ENCODE measurements at places on chromosomes 1 and 21.

DNA sequence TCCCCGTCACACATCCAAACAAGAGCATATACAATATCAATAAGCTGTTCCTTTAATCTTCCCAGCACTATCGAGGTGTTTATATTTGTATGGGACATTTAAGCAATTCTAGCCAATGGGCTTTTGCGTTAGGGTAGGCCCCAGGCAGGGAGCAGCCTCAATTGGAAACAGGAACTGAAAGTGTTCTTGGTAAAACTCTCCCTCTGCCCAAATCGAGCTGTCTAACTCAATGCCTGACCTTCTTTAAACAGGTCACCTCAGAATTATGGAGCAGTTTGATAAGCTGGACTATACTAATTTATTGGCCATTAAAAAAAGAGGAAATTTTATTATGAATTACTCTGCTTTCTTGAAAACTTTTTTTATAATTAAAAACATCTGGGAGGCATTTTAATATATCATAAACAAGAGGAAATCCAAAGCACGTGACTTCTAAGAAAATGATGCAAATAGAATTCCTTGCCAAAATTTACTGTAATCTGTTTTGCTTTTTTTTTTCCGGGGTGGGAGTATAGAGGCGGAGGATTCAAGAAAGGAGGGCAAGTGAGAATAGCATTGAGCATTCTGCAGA is 498.1 kb downstream of the LMO4 start:
- no peak for DNase-seq

- no peak for DNase-seq
Observed at GRCh38 chr1:160243767-160244166, 18.6 kb downstream of the DCAF8 start.

GRCh38 chr1:50605186-50605875 is 182.1 kb upstream of the DMRTA2 start:
- DNase-seq = no peak

- DNase-seq = no peak
Observed at GRCh38 chr21:15422783-15423182, 307.0 kb upstream of the USP25 start.

- DNase-seq = no peak
Observed at GRCh38 chr1:244154508-244154871, 103.4 kb downstream of the ZBTB18 start.

DNA sequence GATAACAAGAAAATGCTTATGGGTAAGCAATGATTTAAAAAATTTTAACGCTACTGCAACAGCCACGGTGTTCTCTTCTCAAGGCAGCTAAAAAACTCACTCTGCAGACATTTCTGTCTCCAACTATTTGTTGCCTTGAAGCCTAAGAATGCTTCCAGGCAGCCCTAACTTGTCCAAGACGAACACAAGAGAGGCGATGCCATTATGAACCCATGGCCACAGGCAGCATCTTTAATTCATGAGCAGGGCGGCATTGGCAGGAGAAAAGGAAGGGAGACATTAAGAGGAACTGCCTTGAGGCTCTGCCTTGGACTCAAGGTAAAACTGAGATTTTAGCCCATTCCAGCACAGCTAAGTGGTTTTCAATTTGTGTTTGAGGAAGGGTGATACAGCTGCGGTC is 67.5 kb downstream of the KCND3 start:
- DNase-seq = no peak

DNA sequence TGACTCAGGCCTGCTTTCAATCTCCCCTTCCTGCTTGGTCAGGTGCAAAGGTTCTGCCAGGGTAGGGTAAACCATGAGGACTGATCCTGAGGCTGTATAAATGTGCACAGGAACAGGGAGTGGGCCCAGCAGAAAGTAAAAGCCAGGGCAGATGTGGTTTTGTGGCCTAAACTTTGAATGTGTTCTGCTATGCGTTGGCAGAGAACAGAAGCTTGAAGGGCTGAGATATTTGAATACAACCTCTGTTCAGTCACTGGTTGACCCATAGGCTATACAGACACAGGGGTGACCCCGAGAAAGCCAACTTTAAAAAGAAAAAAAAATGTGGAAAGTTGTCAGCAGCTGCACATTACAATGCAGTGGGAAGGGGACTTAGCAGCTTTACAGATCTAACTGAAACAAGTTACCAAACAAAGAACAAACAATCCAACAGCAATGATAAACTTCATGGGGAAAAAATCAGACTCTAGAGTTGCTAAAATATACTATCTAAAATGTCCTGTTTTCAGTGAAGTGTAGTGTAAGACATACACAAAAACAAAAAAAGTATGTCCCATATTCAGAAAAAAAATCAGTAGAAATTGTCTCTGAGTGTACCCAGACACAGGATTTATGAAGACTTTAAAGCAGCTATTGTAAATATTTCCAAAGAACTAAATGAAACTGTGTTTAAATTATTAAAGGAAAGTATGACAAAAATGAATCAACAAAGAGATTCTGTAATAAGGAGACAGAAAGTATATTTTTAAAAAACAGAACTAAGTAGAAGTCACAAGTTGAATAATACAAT is 216.1 kb downstream of the RPS6KC1 start:
- no peak for DNase-seq

- no peak for DNase-seq
Observed at GRCh38 chr1:17762313-17762712, 7.2 kb downstream of the ACTL8 start.

DNA sequence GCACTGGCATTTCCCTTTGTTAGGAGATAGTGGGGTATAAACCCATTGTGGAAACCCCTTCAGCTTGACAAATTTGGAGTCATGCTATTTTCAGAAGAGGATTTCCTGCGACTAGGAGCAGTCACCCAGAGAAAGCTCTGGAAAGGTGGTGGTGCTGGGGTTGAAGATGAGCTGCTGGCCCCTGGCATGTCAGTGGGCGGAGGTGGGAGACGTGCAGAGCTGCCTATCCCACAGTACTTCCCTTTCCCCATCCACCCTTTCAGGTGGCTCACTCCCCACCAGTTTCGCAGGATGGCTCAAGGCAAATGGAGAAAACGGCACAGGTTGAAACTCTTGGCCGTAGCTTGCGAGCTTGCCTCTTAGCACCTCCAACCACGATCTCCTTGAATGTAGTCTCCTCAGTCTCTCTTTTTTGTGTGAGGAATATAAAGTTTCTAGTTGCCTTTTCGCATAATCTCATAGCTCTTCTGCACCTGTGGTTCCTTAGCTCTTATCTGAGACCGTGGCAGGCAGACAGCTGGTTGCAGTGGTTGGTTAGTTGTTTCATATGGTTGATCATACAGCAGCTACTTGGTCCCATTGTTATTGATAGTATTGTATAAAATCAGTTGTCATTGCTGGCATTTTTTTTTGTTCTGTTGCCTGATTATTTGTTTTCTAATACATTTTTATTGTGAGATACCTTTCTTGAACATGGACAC is 48.2 kb downstream of the ADARB1 start:
- no peak for DNase-seq

DNA sequence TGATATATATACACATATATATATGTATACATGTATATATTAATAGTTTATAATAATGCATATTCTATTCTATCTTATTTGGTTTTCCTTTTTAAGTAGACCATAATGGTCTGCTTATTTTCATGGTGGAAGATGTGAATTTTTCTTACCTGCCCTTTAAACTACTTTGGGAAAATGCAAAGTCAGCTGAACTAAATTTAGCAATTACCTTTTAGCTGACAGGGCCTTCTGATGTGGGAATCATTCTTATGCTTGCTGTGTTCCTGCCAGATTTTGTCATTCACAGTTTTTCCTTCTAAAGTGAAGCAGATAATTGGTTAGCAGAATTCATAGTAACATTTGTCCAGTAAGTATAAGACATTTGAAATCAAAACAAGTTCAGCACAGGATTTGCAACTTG is 63.2 kb upstream of the SAMSN1 start:
- DNase-seq = no peak

DNA sequence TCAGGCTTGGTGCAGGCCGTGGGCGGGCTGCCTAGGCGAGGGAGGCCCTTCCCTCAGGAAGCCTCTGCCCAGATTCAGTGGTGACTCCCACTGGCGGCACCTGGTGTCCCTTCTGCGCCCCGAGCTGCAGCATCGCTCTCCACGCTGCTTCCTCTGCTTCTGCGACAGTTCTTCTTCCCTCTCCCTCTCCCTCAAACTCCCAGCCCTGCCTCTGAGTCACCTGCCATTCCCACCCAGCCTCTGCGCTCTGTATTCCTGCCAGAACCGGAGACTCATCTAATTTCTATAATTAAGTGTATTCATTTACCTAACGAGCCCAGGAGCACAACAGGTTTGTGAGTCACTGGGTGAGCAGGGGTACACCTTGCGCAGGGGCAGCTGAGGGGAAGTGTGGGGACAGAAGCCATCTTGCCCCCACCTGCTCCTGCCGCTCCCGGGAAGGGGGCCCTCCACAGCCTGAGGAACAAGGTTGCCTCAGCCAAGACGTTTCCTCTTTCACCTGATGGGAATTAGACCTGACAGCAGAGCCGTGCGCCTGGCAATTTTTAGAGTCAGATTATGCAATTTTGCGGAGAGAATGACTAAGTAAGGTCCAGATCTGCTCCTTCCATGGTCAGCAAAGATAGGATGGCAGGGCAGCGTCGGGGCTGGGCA is 19.4 kb downstream of the KCNC4 start:
- DNase-seq = no peak

DNA sequence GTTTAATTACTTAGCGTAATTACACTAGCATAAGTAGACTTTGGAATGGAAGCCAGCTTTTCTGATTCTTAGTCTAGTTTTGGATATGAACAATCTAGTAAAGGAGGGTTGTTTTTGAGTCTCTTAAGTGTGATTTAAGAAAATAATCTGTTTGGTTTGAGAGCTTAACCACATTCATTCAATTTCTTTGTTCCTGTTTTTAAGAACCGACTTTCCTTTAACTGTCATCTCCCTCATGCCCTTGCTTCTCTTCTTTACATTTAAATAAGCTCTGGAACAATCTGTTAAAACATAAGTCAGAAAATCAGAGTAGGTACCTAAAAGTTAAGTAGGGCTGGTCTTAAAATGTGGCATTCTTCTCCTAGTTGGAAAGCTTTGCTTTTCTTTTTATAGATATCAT is 27.7 kb downstream of the CDC42 start:
- DNase-seq = no peak

DNA sequence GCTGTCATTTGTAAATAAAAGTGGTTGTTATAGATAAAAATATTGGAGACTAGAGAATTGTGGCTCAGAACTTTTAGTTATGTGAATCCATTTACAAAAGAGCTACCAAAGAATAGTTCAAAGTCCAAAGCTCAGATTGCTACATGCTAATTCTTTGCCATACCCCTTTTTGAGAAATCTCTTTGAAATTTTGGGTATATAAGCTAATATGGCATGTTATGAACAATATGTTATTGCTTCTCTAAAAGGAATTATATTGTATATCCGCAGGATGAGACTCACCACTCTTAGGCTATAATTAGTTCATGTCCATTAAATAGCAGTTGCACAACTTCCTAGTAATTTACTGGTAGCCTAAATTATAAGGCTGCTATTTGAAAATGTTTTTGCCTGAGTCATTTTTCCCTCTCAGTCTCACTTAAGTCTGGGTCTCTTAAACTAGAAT is 178.0 kb downstream of the ZNF281 start:
- DNase-seq = no peak

DNA sequence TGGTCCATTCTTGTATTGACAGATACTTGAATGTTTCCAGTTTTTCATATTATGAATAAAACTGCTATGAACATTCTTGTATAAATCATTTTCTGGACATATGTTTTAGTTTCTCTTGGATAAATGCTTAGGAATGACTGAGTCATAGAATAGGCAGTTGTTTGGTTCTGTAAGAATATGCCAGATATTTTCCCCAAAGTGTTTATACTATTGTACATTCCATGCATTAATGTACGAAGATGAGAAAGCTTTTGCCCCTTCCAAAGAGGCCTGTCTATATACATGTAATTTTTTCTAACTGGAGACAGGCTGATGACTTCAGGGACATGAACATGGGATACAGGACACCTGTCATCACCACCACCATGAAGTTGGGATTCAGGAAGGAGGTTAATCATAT is 11.3 kb downstream of the NBPF3 start:
- DNase-seq = no peak

DNA sequence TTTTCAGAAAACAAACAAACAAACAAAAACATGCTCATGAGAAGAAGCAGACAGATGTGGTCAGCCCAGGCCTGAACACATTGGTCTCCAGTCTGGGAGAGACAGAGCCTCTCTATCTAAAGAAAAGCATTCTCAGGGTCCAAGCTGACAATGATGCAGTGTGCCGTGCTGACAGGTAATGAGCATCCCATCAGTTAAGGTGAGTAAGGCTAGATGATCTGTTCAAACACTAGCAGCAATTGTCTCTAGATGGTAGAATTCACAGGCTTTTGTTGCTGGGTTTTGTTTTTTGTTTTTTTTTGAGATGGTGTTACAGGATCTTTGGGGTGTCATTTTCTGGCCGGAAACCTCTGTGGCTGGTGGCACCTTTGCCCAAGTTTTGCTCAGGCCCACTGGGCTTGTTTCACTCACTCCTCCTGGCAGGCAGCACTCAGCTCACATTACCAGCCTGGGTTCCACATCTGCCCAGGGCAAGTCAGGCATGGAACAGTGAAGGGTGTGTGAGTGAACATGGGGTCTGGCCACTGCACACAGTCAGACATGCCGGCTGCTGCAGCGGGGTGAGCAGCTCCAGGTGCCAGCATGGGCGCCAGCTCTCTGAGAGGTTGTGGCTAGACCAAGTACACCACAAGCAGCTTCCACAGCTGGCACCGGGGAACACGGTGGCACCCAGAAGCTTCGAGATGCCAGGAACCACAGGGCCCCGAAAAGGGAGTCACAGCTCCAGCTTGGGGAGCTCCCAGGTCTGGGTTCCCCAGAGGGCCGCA is 2.5 kb upstream of the C1QA start:
- no peak for DNase-seq

GRCh38 chr1:206829875-206830274 is 35.5 kb upstream of the IL20 start:
- no peak for DNase-seq

- no peak for DNase-seq
Observed at GRCh38 chr21:41612674-41613532, 104.9 kb upstream of the TMPRSS2 start.

DNA sequence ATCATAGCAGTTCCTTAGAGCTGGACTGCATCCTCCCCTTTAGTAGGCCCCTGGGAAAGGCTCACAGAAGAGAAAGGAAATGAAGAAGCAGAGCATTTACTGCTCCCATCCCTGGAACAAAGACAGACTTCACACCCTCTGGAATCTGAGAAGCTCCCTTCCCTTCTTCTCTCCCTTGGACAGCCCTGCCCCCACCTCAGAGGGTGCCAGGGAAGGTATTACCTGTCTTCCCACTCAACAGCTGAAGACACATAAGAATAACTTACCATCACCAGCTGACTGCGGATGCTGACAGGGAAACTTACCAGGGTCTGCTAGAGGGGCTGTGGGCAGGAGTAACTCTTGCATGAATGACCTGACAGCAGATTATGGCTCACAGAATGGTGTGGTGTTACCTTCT is 14.1 kb upstream of the FAAH start:
- DNase-seq = no peak

DNA sequence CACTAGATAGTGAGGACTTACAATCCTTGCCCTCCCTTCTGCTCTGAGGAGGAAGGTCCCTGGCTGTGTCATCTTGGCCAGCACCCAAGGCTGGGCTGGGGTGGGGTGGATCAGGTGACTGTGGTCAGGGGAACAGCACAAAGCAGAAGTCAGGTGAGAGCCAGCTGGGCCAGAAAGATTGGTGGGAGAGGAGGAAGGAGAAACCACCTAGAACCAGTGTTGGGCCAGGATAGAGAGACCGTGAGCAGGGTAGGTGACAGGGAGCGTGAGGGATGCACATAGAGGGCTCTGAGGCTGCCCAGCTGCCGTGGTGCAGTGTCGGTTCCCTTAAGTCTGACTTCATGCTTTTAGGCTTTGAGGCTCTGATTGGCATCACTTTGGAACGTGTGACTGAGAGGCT is 22.7 kb downstream of the NCF2 start:
- DNase-seq = no peak

Data from cortex of kidney (tissue), 1 donor.